ENCODE measurements at places on chromosomes 13 and 19.

DNA sequence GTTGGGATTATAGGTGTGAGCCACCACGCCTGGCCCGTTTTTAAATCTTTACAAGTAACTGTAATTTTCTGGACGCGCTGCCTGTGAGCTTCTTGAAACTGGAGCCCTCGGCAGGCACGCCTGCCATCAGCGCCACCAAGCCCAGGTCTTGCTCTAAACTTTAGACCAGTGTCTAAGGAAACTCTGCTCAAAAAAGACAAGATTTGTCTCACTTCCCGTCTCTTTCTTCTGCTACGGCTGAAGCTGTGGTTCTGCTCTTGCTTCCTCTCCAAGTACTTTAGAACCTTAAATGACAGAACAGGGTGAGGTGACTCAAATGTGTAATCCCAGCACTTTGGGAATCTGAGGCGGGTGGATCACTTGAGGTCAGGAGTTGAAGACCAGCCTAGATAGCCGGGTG is 24.9 kb downstream of the RCN3 start:
- DNase-seq, result no peak

GRCh38 chr13:98853771-98854221 is 101.3 kb upstream of the SLC15A1 start:
- DNase-seq, result no peak

- DNase-seq, result no peak
Observed at GRCh38 chr19:34084396-34085145, 87.7 kb upstream of the LSM14A start.

- DNase-seq, result no peak
Observed at GRCh38 chr13:73880365-73880764, 253.8 kb downstream of the KLF12 start.

DNA sequence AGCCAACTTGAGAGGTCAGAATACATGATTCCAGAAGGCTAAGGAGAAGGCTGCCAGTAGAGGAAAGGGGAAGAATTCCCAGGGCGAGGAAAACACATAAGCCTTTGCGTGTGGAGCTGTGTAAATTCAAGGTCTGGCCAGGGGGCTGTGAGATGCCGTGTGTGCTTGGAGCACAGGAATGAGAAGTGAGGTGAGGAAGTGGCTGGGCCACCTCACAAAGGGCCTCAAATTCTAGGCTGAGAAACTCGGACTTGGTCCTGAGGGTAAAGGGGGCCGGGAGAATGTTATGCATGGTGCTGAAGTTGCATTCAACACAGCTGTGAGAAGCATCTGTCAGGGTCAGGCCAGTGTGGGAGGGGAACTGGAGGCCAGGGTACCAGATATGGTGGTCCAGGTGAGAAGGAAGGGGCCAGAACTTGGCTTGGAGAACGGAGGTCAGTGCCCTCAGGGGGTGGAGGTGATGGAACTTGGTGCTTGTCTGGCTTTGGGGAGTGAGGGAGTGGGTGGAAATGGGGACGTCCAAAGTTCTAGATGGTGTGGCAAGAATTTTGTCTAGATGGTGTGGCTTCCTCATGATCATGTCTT is 4.9 kb upstream of the ZNF580 start:
- no peak for DNase-seq

All from esophagus squamous epithelium (tissue), 5 donors.